ENCODE measurements at places on chromosomes 5 and 9. TPM values are rescaled to one million over a fixed set of nuclear protein-coding genes. Genes with fewer than 3 reads are reported as not detected.

The ANKRD20A1 gene
- 0.98 TPM for total RNA-seq

The ZNF618 gene
- 41.2 TPM for total RNA-seq

The FBN2 gene
- total RNA-seq: 5.9 TPM

The BTNL3 gene
- total RNA-seq: not detected

The EPB41L4B gene
- total RNA-seq: 1.3 TPM

All from vein endothelial cell (primary cell).